Left kidney (tissue), 8 donors: ENCODE measurements at places on chromosomes 5 and 9.

DNA sequence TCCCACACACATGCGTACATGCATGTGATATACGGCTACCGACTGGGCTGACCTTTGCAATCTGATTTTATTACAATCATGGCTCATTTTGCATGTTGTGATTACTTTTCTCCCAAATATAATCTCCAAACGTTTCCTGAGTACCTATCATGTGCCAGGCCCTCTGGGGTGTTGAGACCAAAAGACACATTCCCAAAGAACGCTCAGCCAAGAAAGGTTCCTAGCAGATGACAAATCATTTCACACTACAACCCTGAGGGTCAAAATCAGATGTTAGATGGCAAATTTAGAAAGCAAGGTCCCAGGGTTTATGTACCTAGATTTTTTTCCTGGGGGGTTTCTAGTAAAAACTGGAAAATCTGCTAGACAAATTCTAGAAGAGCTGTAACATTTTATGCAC is 32.4 kb upstream of the SLC25A51 start:
- no peak for DNase-seq

DNA sequence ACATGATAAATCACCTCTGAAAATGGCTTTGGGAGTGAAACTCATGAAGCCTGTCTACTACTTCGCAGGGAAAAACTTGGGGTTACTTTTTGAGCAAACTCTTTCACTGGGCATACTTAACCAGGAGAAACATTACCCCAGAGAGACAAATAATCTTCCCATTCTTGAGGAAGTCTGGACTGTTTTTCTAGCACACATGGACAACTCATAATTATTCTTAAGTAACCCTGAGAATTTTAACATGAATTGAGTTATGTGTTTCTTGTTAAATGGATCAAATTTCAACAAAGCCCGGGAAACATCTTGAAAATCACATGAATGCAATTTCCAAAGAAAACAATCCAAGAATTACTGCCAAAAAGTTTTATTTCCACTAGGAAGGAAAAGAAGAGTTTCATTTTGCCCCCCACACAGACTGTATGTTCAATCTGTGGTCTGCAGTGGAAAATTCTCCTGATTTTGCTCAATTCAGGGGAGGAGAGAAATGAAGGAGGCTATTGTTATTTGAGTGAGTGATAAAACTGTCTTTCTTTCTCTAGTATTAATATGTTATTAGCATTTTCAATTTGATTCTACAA is 564.8 kb upstream of the CLINT1 start:
- DNase-seq, result no peak

- no peak for DNase-seq
Observed at GRCh38 chr9:83936523-83936922, 15.3 kb upstream of the KIF27 start.

- DNase-seq, result no peak
Observed at GRCh38 chr9:32427111-32427873, 42.8 kb downstream of the ACO1 start.

DNA sequence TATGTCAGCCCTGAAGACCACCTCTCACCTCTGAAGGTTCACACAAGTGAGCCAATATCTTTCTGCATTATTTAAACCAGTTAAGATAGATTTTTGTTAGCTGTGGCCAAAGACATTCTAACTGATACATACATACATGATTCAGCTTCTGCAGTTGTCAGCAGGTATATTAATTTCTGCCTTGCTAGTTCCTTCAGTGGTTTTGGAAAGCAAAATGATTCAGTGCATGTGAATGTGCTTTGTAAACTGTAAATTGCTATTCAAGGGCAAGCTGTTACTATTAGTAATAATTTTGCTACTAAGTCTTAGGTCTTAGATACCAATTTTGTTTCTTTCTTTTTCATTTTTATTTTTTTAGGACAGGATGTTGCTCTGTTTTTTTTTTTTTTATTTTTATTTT is 89.2 kb upstream of the ERBIN start:
- no peak for DNase-seq

DNA sequence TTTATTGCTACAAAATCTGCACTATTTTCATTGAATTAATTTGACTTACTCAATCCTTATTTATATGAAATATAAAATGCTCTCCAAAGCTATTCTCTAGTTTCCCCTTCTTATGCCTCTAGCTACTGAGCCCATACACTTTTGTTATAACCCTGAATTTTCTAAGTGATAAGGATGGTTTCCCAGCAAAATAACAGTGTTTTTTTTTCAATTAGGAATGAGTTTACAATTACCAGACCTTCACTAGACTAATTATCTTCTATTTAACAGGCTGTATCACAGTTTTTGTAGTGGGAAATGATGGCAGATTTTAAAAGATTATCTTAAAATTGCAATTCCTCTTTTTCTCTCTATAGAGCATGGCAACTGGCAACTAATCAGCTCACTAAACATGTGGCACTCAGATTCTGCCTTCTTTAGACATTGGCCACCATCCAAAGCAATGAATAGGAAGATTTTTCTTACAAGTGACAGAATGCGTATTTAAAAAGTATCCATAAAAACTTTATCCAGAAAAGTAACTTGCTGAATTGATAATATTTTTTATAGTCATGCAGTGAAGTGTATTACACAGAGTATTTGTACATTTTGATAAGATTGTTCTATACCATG is 585.7 kb upstream of the ZNF608 start:
- DNase-seq, result no peak

DNA sequence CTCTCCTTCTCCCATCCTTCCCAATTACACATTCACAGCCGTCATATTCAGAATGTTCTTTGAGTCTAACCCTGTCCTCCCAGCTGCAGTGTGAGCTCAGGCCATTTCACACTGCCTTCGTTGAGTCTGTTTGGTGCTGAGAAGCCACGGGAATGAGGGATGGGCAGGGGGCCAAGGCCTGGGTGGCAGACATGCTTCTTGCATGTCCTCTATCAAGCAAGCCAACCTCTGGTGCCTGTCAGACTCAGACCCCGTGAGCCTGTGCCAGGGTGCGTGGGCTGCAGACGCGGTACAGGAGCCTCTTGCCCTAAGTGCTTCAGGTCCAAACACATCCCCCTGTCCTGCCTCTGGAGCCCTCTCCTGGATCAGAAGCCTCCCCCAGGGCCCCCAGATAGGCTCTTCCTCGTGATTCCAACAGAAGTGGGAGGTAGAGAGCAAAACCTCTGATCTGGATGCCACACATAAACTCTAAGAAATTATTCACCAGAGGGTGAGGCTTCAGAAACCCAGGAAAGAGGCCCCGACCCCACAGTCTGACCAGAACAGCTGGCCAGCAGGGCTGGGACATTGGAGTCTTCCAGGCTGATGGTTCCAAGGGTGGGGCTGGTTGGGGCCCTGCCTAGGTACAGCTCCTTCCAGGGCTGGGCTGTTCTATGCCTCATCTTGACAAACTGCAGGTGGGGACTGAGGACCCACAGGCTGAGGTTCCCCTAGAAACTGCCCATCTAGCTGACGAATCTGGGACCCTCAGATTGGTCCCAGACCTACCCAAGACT is 46.7 kb upstream of the CDKN2AIPNL start:
- no peak for DNase-seq

- no peak for DNase-seq
Observed at GRCh38 chr5:87051502-87052113, 216.1 kb upstream of the RASA1 start.

DNA sequence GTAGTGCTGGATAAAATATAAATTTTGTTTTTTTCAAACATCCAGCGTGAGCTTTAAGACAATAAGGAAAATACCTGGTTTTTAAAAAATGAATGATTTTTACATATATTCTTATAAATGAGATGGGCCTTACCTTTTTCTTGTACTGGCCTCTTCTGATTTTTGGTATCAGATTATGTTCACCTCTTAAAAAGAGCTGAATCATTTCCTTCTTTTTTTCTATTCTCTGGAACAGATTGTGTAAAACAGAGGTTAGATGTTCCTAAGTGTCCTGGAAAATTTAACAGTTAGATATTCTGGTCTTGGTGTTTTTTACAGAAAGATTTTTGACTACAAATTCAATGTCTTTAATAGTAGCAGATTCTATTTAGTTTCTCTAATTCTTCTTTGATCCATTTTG is 74.6 kb downstream of the NDUFAF2 start:
- DNase-seq, result no peak

DNA sequence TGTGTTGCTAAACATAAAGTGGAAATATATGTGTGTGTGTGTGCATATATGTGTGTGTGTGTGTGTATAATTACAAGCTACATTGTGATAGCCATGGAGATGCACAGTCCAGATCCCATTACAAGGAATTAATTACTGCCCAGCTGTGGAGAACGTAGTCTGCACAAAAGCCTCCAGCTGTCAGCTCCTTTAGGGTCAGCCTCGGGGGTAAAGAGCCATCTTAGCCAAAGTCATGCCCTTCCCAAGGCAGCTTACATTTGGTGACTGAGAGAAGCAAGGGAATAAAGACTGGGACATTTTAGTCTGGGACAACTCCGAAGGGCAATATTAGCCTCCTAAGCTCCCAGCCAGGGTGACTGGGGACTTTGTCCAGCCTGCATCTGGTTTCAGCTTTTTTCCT is 21.9 kb upstream of the FOCAD start:
- DNase-seq, result no peak

DNA sequence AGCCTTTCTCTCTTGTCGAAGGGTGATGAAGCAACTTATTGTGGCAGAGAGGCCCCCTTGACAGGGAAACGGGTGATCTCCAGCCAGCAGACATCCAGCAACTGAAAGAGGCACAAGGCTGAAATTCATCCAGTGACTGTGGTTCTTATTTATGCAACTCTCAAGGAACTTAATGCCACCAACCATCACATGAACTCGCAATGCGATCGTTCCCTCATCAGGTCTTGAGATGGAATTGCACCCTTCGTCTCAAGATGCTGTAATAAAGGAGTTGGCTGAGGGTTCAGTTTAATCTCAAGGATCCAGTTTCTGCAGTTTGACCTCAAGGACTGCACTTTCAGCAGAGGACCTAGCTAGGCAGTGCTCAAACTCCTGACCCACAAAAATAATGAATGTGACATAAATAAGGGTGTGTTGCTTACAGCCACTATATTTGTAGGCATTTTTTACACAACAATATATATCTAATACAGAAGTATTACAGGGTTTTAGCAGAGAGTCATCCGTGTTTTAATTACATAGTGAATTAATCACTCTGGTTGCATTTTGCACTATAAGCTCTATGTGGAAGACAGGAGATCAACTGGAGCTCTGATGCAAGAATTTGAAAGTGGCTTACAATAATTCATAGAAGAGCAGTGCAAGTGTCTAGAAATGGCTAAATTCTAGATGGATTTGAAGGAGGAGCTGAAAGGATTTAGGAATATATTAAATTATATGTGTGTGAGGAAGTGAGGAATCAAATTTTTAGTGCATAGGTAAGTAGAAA is 957.8 kb upstream of the CTNND2 start:
- DNase-seq, result no peak

DNA sequence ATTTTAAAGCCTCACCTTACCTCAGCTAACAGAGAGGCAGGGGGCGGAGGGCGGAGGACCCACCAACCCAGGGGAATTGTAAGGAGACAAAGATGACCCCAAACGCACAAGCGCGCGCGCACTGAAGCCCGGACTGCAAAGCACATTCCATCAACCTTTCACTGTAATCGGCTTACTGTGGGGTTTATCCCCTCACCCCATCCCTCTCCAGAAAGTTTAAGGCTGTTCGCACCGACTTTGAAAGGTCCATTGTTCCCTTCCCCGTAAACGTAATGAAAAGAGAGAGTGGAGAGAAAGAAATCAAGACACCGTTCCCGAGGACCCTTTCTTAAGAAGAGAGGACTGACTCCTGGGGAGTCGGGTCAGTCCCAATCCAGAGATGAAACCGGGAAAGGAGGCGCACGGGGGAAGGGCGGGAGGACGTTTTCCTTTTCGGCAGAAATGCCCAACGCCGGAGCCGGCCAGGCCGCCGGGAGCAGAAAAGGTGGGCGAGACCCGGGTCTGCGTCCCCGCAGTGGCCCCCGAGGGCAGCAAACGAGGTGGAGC is 464 bp downstream of the CEMIP2 start:
- no peak for DNase-seq

GRCh38 chr9:110994771-110995241 is 43.5 kb downstream of the LPAR1 start:
- DNase-seq, result no peak

GRCh38 chr5:6849316-6850105 is 136.3 kb downstream of the TENT4A start:
- peak; percentile 55 for DNase-seq

DNA sequence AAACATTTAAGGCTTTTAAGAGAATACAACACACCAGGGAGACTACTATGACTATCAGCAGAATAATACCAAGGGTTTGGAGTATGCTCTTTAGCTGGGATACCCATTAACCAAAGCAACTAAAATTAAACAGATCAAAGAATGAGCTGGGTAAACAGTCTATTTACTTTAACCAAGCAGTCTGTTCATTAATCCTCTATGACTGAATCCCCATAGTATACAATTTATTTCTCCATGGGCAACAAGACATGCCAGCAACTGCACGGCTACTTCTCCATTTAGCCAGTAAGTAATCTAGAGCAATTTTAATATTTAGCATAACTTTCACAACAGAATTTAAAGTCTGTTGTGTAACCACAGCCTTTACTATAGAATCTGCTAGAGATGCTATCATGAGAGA is 77.6 kb downstream of the CDO1 start:
- no peak for DNase-seq
